ENCODE measurements at places on chromosomes 1 and 21.

- no peak for DNase-seq
Measured at GRCh38 chr1:2256435-2257244, 28.5 kb downstream of the SKI start.

DNA sequence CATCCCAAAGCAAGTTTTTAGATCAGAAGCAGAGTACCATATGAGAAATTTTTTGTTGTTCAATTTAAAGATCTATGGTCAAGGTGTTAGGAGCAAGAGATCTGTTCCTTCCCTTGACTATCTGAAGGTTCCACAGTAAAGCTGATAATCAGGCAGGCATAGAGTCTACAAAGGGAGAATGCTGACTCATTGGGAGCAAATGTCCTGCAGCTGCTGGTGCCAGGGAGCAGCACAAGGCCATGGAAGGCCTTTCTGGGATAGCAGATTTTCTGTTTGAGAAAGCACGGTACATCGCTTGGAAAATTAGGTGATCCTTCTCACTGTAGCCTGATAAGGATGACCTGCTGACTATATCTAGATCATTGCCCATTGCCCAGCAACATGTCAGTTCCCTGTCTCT, 210.1 kb upstream of the C1orf87 start:
- no peak for DNase-seq

DNA sequence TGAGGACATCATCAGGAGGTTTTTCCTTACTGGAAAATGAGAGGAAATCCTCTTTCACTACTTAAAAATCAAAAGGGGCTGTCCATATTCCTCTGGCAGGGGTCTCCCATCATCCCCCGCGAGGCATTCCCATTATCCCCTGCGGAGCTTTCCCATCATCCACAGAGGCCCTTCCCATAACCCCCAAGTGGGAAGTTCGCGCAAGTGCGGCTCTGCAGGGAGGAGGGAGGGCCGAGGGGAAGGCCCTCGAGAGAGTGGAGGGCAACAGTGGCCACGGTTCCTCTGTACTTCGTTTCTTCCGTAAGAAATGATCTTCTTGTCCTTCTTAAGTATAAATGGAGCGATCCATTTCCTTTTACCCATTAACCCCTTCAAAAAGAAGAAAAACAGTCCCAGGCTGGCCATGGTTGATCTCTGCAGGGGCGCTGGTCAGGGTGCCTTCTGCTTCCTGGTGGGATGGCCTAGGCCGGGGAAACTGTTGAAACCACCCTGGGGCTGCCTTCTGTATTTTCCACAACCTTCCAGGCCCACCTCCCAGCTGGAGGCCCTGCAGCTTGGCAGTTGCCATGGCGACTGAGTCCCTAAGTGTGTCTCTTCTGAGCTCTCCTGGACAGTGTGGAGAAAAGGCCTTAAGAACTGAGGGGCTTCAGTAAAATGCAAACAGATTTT, 3.6 kb upstream of the RSPH1 start:
- no peak for DNase-seq

DNA sequence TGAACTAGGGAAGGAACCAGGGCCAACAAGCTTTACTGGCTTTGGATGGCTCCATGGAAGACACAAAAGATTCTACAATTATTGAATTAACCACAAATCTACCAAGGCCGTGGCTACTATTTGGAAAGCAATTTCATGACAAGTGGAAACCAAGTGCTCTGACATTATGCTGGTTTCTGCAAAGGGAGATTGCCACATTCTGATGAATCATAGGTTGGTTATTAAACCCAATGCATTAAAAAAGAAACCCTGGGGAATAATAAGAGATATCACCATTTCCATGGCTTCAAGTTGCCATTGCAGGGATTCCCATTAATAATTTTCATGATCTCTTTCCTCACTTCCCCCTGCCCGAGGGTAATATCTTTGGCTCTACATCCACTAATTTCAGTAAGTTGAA, 359.2 kb upstream of the NCAM2 start:
- no peak for DNase-seq

DNA sequence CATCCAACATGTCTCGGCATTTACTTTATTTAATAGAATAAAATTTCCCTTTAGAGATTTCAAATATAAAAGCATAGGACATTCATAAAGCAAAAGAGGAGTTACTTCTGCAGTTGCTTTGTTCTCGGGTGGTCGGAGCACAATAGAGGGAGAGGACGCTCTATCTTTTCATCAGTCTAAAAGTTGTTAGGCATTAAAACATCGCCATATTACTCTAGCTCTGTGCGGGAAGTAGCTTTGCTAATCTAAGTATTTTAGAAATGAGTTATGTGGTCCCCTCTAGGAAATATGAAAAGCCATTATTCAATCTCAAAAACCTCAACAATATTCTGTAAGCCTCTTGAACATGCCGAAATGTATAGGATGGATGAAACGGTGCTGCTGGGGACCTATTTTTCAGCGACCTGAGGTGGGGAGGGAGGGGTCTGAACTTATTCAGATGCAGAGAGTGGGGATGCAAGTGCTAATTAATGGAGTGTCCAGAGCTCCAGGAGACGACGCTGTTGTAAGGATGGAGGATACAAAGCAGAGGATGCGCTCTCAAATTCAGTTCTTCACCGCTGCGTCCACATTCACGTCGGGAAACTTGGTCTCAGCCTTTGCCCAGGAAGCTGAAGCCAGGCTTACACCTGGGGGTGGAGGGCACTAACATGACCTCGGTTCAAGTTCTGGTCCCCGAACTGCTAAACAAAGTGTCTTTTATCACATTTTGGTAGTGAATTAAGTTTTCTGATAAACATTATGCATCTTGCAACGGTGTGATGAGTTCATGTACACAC, 6.3 kb downstream of the CDKN2C start:
- DNase-seq, result no peak

GRCh38 chr1:29004288-29004687, 89.9 kb downstream of the EPB41 start:
- no peak for DNase-seq

GRCh38 chr1:246784621-246785493, 60.6 kb downstream of the SCCPDH start:
- DNase-seq, result no peak

DNA sequence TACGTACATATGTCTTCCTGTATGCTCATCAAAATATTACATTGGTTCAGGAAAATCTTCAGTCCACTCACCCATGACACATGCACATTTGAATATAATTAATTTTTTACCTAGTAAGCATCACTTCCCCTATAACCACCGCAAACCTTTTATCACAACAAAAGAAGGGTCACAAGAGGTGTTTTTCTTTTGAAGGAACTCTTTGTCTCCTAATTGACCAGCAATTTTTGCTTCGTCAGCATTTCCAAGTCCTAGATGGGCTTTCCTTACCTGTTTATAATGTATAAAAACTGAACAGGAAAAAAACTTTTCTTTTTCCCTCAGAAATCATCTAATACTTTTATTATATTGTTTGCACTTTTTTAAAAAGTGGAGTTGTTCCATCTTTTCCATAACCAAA, 631.3 kb downstream of the PLA2G4A start:
- no peak for DNase-seq

- DNase-seq, result no peak
Measured at GRCh38 chr21:43971201-43971991, 40.7 kb upstream of the TRAPPC10 start.

DNA sequence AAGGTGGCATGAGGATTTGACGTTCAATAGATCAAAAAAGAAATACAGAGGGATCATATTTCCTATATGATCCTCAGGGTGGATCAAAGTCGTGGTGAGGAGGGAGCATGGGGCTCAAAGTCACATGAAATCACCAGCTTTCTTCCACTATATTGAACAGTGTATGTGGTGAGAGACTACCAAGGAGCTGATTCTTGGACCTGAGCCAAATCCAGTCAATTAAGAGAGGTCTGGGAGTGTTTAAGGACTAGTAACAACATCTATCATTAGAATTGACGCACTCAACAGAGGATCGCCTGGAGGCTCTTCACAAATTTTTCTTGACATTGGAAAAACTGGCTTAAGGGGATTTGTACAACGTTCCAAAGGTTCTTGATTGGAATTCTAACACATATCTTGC, 267.7 kb upstream of the PROX1 start:
- no peak for DNase-seq

DNA sequence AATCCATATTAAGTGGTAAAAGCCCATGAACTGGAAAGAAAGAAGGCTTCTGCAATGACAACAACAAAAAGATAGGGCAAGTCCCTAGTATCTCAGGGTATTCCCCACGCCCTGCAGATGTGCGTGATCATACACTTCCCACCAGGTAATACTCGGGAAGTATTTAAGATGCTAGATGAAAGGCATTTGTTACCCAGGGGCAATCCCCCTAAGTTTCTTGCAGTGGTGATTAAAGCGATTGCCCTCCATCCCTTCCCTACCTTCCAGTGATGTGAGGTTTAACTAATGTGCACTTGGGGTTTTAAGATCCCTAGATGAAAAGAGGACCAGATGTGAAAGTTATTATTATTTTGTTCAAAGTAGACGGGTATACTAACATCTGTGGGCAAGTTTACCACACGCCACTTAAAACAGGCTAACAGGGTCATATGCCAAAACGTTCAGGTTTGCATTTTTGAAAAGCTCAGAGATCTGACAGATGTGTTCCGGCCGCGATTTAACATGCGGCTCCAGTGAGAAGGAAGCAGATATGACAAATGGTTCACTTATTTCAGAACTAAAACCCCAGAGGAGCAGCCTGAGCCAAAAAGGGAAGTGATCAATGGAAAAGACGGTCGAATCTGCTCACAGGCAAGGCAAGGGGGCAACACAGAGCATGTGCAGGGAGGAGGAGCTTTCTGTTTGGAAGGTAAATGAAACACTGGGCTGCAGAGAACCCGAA, 17.4 kb downstream of the TIAM1 start:
- peak; percentile 64 for DNase-seq

DNA sequence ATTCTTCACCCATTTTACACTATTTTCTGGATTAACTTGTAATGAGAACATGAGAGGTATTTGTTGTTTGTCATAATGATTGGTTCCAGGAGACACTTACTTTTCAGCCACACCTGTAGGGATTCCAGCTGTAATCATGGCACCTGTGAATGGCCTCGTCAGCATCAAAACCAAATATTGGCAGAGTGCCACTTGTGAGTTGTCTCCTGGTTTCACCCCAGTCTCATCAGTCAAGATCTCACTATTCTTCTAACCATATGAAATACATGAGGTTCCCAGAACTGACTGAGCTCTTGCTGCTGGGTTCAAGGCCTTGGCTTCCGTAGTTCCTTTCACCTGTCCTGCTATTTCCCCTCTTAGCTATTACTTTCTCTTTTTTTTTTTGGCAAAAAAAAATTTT, 246.6 kb upstream of the ADGRL2 start:
- no peak for DNase-seq

GRCh38 chr1:113579256-113580018, 179.8 kb downstream of the PHTF1 start:
- no peak for DNase-seq

GRCh38 chr1:160168609-160169369, 17.4 kb downstream of the ATP1A4 start:
- no peak for DNase-seq

GRCh38 chr1:66401244-66401643, 132.7 kb upstream of the SGIP1 start:
- no peak for DNase-seq

DNA sequence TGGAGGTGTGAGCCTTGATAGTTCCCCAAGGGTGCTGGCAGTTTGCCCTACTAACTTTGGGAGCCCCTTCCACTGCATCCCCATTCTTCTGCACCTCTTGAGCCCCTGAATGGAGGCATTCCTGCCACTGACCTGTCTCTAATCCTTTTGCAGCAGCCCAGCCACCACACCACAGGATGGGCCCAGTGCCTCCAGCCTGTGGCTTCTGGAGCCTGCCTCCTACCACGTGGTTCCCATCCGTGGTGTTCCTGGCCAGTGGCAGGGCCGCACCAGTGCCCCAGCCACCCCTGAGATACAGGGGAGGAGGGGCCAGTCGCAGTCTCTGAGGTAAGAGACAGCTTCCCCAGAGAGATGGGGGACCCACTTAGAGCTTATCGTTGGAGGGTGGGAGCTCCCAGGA, 14.4 kb downstream of the INAVA start:
- no peak for DNase-seq

DNA sequence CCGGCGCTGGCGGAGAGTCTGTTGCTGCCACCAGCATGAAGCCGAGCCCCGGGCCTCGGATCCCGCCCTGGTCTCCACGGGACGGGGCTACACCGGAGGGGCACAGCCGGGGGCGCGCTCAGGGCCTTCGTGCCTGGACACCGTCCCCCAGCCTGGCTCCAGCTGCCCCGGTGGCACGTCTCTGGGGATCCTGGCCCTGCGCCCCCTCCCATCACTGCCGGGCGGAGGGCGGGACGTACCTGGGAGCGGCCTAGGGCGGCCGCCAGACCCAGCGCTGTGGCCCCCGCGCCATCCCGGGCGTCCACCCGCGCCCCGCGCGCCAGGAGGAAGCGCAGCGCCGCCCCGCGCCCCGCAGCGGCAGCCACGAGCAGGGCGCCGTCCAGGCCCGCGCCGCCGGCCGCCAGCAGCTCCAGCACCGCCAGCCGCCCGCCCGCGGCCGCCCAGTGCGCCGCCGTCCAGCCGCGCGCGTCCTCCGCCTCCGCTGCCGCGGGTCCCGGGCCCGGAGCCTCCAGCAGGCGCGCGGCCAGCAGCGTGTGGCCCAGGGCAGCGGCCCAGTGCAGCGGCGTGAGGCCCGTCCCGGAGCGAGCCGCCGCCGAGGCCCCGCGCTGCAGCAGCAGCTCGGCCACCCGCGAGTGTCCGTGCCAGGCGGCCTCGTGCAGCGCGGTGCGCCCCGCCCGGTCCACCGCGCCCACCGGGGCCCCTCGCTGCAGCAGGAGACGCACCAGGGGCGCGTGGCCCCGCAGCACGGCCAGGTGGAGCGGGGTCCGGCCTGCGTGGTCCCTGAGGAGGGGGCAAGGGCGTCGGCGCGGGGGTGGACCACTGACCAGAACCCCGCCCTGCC, 1.0 kb downstream of the ANKRD65 start:
- DNase-seq, result no peak

GRCh38 chr1:36951761-36952160, 82.6 kb downstream of the GRIK3 start:
- DNase-seq, result no peak

GRCh38 chr1:192133350-192133926, 24.8 kb upstream of the RGS18 start:
- DNase-seq, result no peak

DNA sequence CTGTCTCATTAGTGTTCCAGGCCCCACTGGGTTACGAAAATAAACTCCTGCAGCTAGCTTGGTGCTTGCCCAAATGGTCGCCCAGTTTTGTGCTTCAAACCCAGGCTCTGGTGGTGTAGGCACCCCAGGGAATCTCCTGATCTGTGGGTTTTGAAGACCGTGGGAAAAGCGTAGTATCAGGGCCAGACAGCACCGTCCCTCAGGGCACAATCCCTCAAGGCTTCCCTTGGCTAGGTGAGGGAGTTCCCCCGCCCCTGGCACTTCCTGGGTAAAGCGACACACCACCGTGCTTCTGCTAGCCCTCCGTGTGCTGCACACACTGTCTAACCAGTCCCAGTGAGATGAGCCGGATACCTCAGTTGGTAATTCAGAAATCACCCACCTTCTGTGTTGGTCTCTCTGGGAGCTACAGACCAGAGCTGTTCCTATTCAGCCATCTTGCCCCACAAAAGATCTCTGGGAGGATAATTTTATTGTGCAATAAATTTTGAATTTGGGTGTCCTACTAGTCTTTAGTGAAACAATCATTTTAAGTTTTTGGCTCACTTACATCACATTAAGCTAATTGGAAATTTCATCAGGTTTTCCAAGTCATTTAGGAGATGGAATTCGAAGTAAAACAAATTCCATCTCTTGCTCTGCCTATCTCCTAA, 9.4 kb upstream of the SLC25A24 start:
- no peak for DNase-seq

GRCh38 chr1:12276225-12276624, 46.4 kb downstream of the VPS13D start:
- DNase-seq, result no peak

All from activated CD4-positive, alpha-beta T cell treated with anti-CD3 and anti-CD28 coated beads, Interleukin-2, amount 50 U/mL, for 24 hours (primary cell).